Fibroblast of lung (primary cell): ENCODE measurements at places on chromosomes 5 and 9. TPM values are rescaled to one million over a fixed set of nuclear protein-coding genes. Genes with fewer than 3 reads are reported as not detected.

GRCh38 chr5:37716405-37716804 lies 123.4 kb downstream of the GDNF start:
- H3K27me3 ChIP-seq: no peaks in the 10 kb centered on the region
- H3K4me1 ChIP-seq: peaks cover 4% of the 10 kb centered on the region
- DNase-seq: no peak
- H3K27ac ChIP-seq: no peak overlapping the region
- no peaks in the 10 kb centered on the region for H3K36me3 ChIP-seq

GRCh38 chr5:167008705-167009104 lies 1282.7 kb upstream of the WWC1 start:
- H3K4me3 ChIP-seq: no peak overlapping the region
- no peak overlapping the region for H3K27ac ChIP-seq
- H3K27me3 ChIP-seq: no peaks in the 10 kb centered on the region
- no peaks in the 10 kb centered on the region for H3K4me1 ChIP-seq
- no peaks in the 10 kb centered on the region for H3K36me3 ChIP-seq

GRCh38 chr9:98833090-98833956 lies 25.9 kb downstream of the GALNT12 start:
- H3K4me1 ChIP-seq: no peaks in the 10 kb centered on the region
- H3K27ac ChIP-seq: no peak overlapping the region
- H3K27me3 ChIP-seq: no peaks in the 10 kb centered on the region
- peak; percentile 9 for DNase-seq

- no peaks in the 10 kb centered on the region for H3K4me1 ChIP-seq
- no peak for DNase-seq
- H3K27me3 ChIP-seq: peaks cover 4% of the 10 kb centered on the region
- no peak overlapping the region for H3K4me3 ChIP-seq
- no peak overlapping the region for H3K27ac ChIP-seq
- H3K36me3 ChIP-seq: no peaks in the 10 kb centered on the region
Measured at GRCh38 chr9:90953805-90954204, 152.2 kb downstream of the SYK start.

DNA sequence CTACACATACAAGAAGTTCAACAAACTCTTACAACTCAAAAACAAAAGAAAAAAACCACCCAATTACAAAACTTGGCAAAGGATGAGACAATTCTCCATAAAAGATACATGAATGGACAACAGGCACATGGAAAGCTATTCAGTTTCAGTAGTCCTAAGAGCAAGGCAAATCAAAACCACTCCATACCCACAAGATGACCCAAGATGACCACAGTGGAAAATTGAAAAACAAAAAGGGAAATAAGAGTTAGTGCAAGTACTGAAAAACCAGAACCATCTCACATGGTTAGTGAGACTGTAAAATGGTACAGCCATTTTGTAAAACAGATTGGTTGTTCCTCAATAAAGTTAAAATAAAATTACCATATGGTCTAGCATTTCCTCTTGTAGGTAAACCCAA lies 287.1 kb upstream of the CDH9 start:
- H3K36me3 ChIP-seq: no peaks in the 10 kb centered on the region
- H3K27ac ChIP-seq: no peak overlapping the region
- no peaks in the 10 kb centered on the region for H3K4me1 ChIP-seq
- no peak for DNase-seq
- H3K27me3 ChIP-seq: no peaks in the 10 kb centered on the region

GRCh38 chr9:4927701-4928100 lies 57.4 kb upstream of the JAK2 start:
- no peaks in the 10 kb centered on the region for H3K27me3 ChIP-seq
- no peak overlapping the region for H3K4me3 ChIP-seq

DNA sequence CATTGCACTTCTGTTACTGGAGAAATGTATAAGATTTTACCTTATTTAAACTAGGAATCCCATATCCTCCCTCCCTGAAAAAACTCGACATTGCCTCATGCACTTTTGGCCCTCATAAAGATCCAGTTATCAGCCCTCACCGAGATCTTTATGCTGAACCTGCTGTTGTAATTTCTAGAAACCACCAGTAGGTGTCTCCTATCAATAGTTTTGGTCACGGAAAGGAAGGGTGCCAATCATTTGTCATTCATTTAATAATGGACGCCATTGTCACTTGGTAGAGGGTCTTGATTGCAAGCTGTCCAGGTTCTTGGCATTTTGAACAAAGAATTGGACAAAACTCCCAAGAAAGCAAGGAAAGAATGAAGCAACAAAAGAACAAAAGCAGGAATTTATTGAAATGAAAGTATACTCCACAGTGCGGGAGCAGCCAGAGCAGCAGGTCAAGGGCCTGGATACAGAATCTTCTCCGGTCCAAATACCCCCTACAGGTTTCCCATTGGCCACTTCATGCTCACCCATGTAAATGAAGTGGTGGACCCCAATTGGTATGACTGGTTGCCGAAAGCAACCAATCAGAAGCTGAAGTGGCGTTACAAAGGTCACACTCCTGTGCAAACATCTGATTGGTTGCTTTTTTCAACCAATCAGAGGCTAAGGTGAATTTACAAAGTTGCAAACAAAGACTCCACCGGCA lies 524.3 kb downstream of the PSAT1 start:
- H3K4me1 ChIP-seq: no peaks in the 10 kb centered on the region
- H3K27ac ChIP-seq: no peak overlapping the region
- no peaks in the 10 kb centered on the region for H3K36me3 ChIP-seq
- H3K27me3 ChIP-seq: no peaks in the 10 kb centered on the region

DNA sequence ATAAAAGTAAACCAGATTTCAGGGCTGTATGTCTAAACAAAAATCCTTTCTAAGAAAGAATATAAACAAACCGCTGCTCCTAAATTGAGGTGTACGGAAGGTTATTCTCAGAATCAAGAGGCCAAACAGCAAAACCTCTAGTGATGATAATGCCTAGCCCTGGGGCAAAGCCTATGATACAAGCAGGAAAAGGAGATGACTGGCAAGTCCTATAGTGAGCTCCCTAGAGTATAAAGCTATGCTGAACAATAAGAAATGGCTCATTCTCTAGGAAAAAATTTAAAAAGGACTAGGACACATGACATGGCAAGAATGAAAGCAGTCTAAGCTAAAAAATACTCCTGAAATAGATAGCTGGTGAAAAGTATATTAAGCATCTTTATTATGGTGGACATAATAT lies 187.1 kb downstream of the BNC2 start:
- H3K4me1 ChIP-seq: peaks cover 11% of the 10 kb centered on the region
- H3K27me3 ChIP-seq: no peaks in the 10 kb centered on the region
- DNase-seq: no peak
- no peak overlapping the region for H3K27ac ChIP-seq
- no peak overlapping the region for H3K4me3 ChIP-seq
- peaks cover 3% of the 10 kb centered on the region for H3K36me3 ChIP-seq

DNA sequence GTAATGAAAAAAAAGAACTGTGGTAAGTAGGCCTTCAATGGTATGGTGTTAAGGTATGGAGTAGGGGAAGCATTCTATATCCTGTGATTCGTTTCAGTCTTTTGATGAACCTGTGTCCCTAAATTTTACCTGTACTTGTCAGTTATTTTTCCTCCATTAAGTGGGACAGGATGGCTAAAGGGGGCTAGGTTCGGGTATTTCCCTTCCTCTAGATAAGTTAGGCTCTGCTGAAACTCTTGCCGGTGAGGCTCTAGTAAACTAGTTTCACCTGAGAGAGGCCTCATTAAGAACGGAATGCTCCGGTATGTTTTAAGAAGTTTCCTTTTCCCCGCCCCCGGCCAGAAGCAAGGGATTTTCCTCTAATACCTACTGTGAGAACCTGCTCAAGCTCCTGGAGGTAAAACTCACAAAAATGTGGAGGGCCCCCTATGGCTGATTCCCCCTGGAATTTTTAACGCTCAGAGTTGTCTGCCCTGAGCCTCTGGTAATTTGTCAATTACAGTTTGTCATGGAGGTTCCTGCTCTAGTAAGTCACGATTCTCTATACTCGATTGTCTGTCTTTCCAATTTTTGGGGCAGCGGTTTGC lies 87.7 kb downstream of the MACIR start:
- H3K4me3 ChIP-seq: no peak overlapping the region
- no peak overlapping the region for H3K27ac ChIP-seq
- no peaks in the 10 kb centered on the region for H3K27me3 ChIP-seq
- no peaks in the 10 kb centered on the region for H3K36me3 ChIP-seq
- no peak for DNase-seq

DNA sequence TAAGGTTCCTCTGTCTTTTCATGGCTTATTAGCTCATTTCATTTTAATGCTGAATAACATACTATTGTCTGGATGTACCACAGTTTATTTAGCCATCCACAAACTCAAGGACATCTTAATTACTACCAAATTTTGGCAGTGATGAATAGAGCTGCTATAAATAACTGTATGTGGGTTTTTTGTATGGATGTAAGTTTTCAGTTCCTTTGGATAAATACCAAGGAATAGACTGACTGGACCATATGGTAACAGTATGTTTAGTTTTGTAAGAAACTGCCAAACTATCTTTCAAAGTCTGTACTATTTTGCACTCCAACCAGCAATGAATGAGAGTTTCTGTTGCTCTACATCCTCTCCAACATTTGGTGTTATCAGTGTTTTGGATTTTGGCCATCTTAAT lies 38.7 kb downstream of the SCAMP1 start:
- no peaks in the 10 kb centered on the region for H3K36me3 ChIP-seq
- H3K27ac ChIP-seq: no peak overlapping the region
- DNase-seq: peak; percentile 61

DNA sequence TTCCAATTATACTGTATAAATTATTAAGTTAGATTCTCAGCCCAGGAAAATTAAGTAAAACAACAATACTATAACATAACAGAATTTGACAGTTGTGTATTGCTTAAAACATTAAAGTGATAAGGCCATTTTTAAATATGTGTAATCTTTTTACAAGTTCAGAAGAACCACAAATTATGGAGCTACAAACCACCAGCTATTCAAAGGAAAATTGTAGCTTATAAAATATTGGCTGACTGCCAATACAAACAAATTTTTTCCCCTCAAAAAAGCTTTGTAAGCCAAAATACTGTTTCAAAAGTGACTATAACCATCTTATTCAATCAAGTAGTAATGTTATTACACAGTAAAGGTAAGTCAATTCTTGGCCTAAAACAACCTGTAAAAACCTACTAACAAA lies 21.9 kb downstream of the STRBP start:
- no peaks in the 10 kb centered on the region for H3K4me1 ChIP-seq
- no peaks in the 10 kb centered on the region for H3K27me3 ChIP-seq
- no peak overlapping the region for H3K4me3 ChIP-seq
- H3K27ac ChIP-seq: no peak overlapping the region
- peak; percentile 29 for DNase-seq

DNA sequence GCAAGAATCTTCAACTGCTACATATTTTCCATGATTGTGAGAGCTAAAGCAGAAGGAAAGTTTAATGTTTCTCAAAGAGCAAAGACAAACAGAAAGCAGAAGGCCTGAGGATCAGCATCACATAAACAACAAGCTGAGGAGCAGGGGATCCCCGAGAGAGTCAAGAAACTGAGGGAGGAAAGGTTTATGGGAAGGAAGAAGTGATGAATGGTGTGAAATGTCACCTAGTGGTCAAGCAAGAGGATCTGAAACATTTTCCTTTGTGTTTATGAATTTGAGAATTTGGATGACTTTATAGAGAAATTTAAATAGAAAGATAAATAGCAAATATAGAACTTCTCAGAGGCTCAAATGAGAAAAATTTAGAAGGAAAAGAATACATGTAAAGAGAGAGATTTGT lies 481.9 kb downstream of the CHSY3 start:
- H3K4me1 ChIP-seq: no peaks in the 10 kb centered on the region
- H3K27ac ChIP-seq: no peak overlapping the region
- H3K27me3 ChIP-seq: no peaks in the 10 kb centered on the region
- no peaks in the 10 kb centered on the region for H3K36me3 ChIP-seq
- no peak for DNase-seq

DNA sequence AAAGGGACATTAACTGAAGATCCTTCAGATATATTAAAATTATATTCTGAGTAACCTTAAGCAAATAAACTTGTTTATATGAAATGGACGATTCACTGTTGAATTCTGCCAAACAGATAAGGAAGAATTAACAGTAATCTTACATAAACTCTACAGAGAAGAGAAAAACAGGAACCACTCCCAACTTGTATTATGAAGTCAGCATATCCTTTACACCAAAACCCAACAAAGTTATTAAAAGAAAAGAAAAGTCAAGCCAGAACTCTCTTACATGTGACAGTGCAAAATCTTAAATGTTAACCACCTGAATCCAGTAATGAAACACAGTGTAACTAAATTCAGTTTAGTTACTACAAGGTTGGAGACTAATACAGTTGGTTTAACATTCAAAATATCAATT lies 185.8 kb downstream of the DEPDC1B start:
- DNase-seq: no peak
- no peaks in the 10 kb centered on the region for H3K4me1 ChIP-seq
- no peak overlapping the region for H3K4me3 ChIP-seq
- no peaks in the 10 kb centered on the region for H3K27me3 ChIP-seq
- no peaks in the 10 kb centered on the region for H3K36me3 ChIP-seq
- H3K27ac ChIP-seq: no peak overlapping the region

DNA sequence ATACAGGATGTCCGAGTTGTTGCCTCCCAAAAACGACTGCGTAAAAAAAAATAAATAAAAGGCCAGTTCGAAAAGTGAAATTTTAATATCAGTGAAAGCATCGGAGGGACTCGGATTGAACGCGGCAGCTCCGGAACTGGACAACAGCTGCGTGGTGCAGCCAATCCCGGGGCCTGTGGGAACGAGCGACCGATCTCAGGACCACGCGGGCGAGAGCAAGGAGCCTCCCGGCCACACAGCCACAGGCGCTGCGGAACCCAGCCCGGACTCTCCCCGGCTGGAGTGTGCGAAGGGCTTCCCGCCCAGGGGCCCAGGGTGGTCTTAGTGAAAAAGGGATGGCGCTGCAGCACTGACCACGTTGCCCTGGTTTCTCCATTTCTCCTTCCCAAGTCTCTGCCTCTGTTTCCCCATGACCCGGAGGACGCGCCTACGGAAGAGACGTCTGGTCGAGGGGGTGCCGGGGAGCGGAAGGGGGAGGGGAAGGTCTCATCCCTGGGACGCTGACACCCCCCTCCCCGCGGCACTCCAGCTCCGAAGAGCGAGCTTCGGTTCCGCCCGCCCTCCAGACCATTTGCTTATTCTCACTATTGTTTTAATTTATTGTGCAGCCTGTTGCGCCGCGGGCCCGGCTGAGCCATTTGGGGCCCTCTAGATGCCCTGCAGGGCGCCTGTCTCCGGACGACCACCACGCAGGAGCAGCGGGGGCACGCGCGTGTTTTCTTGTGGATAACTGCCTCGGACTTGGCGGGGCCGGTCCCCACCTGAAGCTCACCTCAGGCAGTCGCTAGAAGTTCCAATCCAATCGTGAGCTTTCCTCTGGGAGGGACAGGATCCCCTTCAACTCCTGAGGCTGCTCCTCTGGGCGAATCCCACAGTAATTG lies 303.0 kb downstream of the PARP8 start:
- no peak overlapping the region for H3K4me3 ChIP-seq
- peaks cover 38% of the 10 kb centered on the region for H3K27me3 ChIP-seq
- no peaks in the 10 kb centered on the region for H3K4me1 ChIP-seq
- no peaks in the 10 kb centered on the region for H3K36me3 ChIP-seq

- DNase-seq: no peak
- H3K4me3 ChIP-seq: no peak overlapping the region
- H3K4me1 ChIP-seq: peaks cover 4% of the 10 kb centered on the region
Measured at GRCh38 chr9:89608641-89609335, 4.0 kb downstream of the GADD45G start.

Gene NMRK1
- 21.1 and 33.9 TPM in 2 replicates for total RNA-seq

Gene LSM11
- total RNA-seq: 2.1 and 3.1 TPM in 2 replicates

Gene SIT1
- total RNA-seq: 0.17 TPM in 1 of 2 replicates, not detected in the other

Gene OR1Q1
- not detected in 2 replicates for total RNA-seq

Gene MOB3B
- total RNA-seq: under 0.01 TPM in 2 replicates

Gene KIF24
- total RNA-seq: 0.51 and 1.2 TPM in 2 replicates

Gene DIRAS2
- 0.26 and 0.66 TPM in 2 replicates for total RNA-seq

Gene PKD2L2
- 0.26 TPM in 1 of 2 replicates, not detected in the other for total RNA-seq

Gene ROR2
- 27.9 and 39.5 TPM in 2 replicates for total RNA-seq

Gene UBE2QL1
- total RNA-seq: under 0.01 TPM in 1 of 2 replicates, not detected in the other

Gene PARP8
- 12.1 and 24.6 TPM in 2 replicates for total RNA-seq

Gene WDR70
- 34.0 and 37.5 TPM in 2 replicates for total RNA-seq

Gene LIFR
- 65.1 and 84.5 TPM in 2 replicates for total RNA-seq

Gene DNAJC21
- total RNA-seq: 49.8 and 64.4 TPM in 2 replicates

Gene UNC13B
- total RNA-seq: 20.8 and 38.3 TPM in 2 replicates

Gene MLANA
- total RNA-seq: not detected in 2 replicates
